Activated CD8-positive, alpha-beta memory T cell treated with anti-CD3 and anti-CD28 coated beads for 1 hour (primary cell): ENCODE measurements at places on chromosomes 3 and 15.

DNA sequence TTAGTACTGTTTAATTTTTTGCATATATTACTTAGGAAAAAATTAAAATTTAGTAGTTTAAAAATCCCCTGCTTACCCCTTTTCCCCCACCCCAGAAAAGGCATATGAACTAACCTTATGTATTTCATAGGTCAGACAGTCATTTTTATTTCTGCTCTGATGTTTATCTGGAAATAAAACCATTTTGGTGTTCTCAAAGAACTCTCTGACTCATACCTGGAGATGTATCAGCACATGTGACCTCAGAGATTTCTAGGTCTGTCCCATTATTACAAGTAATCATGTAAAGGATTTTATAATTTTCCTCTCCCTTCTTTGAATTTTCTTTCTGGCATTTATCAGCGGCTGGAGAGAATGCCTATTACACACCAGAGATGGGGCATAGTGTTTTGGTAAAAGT, 14.1 kb upstream of the CCR8 start:
- no peak for DNase-seq

DNA sequence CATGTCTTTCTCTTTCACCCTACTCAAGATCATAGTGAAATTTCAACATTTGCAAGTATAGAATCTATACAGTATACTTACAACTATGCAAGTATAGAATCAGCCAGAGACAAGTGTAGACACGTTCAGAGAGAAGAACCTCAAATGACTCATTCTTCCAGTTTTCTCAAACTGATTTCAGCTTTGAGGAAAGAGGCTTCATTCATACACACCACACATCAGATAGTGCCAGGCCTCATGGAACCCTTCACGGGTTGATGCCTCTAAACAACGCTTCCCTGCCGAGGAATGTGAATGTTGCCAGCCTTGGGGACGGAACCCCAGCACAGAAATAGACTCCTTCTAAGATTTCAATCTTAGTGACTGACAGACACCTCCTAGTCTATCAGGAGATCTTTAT, 135.7 kb downstream of the FOXP1 start:
- DNase-seq, result no peak

- no peak for DNase-seq
Measured at GRCh38 chr15:84840741-84841429, 23.7 kb downstream of the ALPK3 start.

DNA sequence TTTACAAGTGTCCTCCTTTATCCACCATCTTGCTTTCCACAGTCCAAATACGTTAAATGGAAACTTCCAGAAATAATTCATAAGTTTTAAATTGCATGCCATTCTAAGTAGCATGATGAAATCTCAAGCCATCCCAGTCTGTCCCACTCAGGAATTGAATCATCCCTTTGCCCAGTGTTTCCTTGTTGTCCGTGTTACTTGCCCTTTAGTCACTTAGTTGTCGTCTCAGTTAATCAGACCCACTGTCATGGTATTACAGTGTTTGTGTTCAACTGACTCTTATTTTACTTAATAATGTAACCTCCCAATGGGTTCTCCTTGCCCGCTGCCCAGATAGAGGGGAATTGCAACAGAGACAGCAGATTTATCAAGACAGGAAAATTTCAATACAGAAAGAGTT, 77.6 kb upstream of the NDN start:
- no peak for DNase-seq

- DNase-seq, result no peak
Measured at GRCh38 chr15:70503798-70504298, 259.5 kb downstream of the UACA start.

- no peak for DNase-seq
Measured at GRCh38 chr15:90564051-90564450, 34.3 kb downstream of the CRTC3 start.
